ENCODE measurements at places on chromosomes 7 and 10.

DNA sequence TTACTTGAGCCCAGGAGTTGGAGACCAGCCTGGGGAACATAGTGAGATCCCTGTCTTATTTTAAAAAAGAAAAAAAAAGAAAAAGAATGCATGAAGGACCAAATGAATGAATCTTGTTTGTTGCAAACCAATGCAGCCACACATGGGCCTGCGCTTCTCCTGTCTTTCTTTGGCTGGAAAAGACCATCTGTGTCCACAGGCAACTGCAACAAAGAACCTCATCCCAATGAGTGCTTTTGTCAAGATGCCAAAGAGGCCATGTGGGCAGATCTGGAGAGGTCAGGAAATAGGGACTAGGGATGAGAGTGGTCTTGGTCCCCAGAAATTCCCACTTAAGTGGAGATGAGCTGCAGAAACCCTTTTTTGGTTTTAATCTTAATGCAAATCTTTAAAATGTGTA is 49.8 kb upstream of the DUSP5 start:
- no peak for DNase-seq

DNA sequence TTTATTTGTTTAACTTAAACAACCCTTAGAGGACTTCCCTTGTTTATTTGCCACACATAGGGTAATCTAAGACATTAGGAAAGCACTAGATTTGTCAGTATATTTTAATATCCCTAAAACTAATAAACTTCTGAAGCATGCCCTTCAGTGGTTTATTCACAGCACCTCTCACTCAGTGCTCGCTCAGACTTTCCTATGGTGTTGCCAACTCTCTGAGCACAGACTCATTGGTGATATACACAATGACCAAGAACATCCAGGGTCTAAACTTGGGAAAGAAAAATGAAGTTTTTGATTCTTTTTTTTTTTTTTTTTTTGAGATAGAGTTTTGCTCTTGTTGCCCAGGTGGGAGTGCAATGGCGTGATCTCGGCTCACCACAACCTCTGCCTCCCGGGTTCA is 82.2 kb downstream of the RAB11FIP2 start:
- no peak for DNase-seq

DNA sequence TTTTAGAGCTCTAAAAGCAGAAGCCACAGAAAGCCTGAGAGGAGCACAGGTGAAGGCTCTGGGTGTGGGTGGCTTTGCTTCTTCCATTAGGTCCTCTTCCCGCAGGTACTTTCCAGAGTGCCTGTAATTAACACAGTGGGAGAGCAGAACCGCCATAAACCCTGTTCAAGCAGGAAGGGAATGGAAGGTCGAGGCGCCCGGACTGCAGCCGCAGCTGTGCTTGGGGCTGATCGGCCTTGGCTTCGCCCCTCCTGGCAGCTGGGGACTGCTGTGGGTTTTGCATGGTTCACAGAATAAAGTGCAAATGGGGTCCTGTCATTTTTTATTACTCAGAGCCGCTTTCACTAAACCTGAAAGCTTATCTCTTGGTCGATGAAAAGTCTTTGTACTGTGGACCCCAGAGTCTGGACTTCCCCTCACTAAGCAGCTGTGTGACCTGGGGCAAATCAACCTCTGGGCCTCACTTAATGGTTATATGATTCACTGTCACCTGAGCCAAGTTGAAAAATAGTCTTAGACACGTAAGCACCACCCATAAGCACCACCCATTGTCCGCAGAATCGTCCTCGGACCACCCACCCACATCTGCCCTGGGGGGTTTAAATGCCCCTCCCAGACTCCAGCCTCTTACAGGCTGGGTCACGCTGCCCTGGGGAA is 100.9 kb downstream of the XRCC2 start:
- DNase-seq, result no peak

- no peak for DNase-seq
Measured at GRCh38 chr7:130821864-130822263, 87.9 kb upstream of the KLF14 start.

GRCh38 chr7:42022056-42022455 is 215.0 kb downstream of the GLI3 start:
- DNase-seq, result no peak

- DNase-seq, result no peak
Measured at GRCh38 chr10:111432588-111432987, 355.8 kb downstream of the ADRA2A start.

GRCh38 chr10:33950206-33950605 is 615.7 kb upstream of the NRP1 start:
- no peak for DNase-seq

GRCh38 chr7:114944745-114945625 is 23.1 kb downstream of the MDFIC start:
- no peak for DNase-seq
